ENCODE measurements at places on chromosomes 1 and 21.
A peak's percentile ranks its signal among the peaks of the same experiment; 100 is the strongest.

DNA sequence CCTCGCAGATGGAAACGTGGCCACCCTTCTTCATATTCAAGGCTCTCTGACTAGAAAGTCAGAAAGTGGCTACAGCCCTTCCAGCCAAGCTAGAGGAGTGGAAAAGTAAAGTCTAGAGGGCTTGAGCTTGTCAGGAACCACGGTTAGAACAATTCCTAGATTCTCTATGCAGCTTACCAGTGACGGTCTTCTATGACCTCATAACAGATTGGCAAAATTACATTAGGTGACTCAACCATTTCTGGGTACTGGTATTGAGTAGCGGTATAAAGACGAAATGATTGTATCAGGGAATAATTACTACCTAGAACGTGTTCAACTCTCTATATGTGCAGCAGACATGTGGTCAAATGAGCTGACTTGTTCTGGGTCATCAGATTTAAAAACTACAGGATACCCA, 155.0 kb upstream of the RUNX1 start:
- no peak for DNase-seq

DNA sequence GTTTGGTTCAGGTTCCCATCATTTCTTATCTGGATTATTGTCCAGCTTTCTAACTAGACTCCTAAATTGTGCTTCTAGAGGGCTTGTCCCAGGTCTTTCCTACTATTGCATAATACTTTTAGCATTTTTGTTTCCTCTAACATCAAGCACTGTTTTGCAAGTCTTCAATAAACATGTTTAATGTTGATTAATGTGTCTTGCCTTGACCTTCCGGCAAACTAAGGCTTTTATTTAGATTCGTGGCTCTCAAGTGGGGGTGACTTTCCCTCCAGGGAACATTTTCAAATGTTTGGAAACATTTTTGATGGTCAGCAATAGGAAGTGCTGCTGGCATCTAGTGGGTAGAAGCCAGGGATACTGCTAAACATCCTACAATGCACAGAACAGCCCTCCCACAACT, 90.7 kb downstream of the RPE65 start:
- no peak for DNase-seq

- DNase-seq = no peak
Measured at GRCh38 chr21:37251294-37251634, 15.9 kb downstream of the VPS26C start.

DNA sequence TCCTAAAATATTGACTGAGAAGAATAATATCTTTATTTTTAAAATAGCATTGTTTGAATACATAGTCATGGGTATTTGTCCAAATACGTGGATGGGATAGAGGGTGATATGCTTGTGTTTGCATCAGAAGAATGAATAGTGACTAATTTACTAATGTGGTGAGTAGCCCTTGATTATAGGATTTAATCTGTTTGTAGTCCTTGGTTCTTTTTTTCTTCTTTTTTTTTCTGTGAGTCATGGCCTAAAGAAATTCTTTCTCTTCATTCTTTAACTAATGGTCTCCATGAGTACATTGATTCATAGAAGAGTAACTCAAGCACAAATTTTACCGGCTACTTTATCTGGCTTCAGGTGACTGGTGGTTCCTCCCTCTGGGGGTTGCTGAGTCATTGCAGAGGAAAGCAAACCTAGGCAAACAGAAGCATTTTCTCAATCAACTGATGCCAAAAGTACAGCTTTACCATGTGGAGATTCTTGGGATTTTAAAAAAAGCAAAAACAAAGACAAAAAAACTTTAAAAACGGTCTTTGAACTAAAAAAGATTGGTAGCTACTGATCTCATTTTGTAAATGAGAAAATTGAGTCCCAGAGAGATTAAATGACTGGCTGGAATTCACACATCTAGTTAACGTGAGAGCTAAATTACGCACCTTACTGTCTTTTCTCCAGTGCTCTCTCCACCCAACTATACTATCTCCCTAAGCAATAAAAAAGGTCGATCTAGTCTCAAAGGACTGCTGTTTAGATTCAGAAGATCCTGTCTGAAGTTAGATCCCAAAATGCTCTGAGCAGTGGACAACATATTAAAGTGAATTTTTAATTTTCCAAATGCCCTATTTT, 40.5 kb downstream of the AK5 start:
- DNase-seq = peak; percentile 86

GRCh38 chr1:175268720-175269119, 76.1 kb upstream of the KIAA0040 start:
- DNase-seq = no peak

DNA sequence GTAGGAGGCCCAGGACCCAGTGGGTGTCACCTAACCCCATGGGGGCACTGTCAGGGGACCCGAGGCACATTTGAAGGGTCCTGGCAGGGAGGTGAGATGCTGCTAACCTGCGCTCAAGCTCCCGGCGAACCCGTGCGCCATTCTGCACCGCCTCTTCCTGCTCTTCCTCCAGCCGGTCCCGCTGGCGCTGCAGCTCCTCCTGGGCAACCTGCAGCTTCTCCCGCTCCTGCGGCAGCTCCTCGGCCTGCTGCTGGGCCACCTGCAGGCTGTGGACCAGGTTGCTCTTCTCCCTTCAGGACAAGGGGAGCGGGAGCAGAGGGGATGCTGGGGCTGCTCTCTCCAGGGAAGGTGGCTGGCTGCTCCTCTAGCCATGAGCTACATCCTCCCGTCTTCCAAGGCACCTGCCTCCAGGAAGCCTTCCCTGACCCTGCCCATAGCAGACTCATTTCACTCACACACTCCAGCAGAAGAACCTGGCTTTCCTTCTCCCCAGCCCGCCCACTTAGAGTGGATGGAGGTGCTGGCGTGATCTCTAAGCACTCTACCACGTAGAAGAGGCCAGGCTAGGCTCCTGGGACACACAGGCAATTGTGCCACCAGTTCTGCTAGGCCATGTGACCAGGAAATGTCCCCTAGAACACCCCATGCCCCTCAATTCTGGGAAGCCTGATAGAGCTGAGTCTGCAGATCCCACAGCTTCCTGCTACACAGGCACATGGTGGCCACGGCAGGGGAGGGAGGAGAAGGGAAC, 15.2 kb upstream of the NBPF1 start:
- DNase-seq = no peak

DNA sequence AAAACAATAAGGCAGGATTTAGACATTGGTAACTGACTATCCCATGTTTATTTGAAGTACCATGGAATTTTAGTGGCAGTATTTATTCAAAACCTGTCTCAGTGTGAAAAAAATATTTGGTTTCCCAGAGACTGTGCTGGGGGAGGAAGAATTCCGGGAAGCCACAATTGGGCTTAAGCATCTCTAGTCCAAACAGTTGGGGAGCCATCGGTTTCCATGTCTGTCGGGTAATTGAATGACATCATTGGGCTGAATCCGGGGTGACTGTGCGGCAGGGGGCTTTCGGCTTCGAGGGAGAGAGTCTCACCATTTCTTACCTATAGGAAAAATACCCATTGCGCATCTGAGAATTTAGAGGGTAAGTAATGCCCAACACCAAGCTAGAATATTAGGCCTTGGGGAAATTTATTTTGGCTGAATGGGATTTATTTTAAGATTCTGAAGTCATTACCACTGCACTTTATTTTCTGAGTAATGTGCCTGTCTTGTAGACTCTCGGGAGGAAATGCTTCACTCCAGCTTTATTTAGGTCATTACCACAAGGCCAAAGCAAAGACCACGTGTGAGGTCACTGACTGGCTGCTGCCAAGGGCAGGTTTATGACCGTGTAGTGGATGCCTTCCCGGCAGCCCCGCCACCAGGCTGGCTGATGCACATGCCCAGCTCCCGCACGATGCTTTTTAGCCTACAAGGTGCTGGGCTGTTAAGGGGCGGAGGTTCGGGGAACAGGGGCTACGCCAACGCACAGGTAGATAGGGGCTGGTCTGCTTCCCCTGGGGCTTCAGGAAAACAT, 23.1 kb upstream of the UMODL1 start:
- DNase-seq = peak; percentile 78

DNA sequence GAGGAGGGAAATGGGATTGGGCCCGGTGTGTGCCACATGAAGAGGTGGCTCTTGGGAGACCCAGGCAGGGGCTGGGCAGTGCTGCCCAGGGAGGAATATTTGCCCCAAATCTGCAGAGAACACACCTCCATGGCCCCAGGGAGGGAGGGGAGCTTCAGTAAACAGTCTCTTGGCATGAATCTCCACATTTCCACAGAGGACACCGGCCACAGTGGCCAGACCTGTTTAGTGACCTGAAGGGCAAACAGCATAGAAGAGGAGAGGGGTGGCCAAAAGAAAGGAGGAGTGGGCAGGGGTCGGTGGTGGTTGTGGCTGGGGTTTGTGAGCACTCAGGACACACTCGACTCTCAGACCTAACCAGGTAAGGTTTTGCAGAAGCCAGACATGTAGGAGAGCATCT, 54.0 kb upstream of the IFFO2 start:
- no peak for DNase-seq

Data from HS-5 (cell line).